WTC11 (cell line): ENCODE measurements at places on chromosomes 1 and 21.

DNA sequence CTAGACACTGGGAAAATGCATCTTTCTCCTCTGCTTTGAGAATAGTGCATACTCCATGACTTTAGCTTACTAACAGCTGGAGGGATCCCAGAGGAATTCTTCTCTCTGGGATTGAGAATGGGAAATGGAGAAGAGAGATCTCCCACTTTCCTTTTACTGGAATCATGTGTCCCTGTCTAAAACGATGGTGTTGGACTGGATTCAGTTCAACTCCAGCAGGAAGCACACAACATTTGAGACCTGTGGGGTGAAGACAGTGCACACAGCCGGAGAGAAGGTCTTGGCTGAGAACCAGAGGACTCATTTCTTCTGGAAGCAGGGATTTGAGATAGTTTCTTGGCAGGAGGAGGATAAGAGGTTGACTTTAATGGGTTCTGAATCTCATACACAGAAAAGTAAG lies 58.7 kb downstream of the TRABD2B start:
- H3K4me3 ChIP-seq, result no peak overlapping the region
- H3K4me1 ChIP-seq, result peaks cover 9% of the 10 kb centered on the region
- no peaks in the 10 kb centered on the region for H3K36me3 ChIP-seq
- H3K27ac ChIP-seq, result no peak overlapping the region
- no peaks in the 10 kb centered on the region; the same call in 1 of the 2 replicates for H3K27me3 ChIP-seq
- DNase-seq, result no peak

- no peak overlapping the region for H3K4me3 ChIP-seq
- H3K27ac ChIP-seq, result no peak overlapping the region
- peaks cover 11% of the 10 kb centered on the region for H3K36me3 ChIP-seq
- no peak for DNase-seq
These were observed 152.9 kb downstream of the PGBD5 start for GRCh38 chr1:230273141-230273710.

DNA sequence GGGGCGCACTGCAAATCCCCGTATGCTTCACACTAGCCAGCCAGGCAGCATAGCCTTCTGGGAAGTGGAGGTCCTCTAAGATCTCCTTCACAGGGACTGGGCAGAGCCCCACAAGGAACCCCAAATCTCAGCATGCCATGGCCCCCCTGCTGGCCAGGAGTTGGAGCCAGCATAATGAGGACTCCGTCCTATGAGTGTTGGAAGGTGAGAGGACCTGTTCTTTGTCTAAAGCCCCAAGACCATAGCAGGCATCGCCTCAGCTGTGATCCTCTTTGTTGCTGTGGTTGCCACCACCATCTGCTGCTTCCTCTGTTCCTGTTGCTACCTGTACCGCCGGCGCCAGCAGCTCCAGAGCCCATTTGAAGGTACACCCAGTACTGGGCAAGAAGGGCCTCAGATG lies 1.5 kb downstream of the SHISA4 start:
- H3K27ac ChIP-seq, result no peak overlapping the region
- H3K36me3 ChIP-seq, result no peaks in the 10 kb centered on the region
- no peak for DNase-seq
- H3K27me3 ChIP-seq, result peaks cover 34% of the 10 kb centered on the region

DNA sequence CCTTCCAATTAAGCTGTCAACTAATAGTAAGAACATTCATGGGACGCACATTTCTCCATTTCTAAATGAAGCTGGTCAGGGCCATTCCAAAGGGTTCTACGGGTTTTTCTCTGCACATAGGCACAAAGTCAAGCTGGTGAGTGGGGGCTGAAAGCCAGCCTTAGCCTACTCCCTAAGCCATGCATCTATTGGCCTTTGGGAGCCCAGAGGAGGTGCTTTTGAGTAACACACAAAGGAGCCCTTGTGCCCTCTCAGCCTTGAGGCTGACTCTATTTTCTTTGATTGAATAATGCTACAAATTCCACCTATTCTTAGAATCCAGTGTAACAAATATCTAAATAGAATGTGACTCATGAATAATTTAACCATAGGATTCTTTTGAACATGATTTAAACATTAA lies 73.6 kb downstream of the RGS13 start:
- peaks cover 3% of the 10 kb centered on the region; the same call in 1 of the 2 replicates for H3K4me1 ChIP-seq
- H3K4me3 ChIP-seq, result no peak overlapping the region
- no peaks in the 10 kb centered on the region for H3K36me3 ChIP-seq

DNA sequence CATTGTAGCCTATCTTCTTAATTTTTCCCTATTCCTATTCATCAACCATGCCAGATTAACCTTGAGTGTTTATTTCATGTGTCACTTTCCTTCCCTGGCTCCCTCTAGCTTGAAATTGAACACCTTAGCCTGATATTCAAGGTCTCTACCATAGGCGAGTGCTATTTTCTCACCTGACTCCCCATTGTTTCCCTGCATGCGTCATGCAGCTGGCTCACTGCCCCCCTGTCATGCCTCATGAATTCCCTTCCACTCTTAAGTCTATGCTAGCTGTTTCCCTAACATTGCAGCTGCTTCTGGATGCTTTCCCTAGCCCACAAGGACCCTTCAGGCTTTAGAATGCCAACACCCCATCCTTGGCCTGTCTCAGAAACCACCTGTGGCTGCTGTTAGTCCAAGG lies 56.7 kb upstream of the CD1D start:
- H3K36me3 ChIP-seq, result no peaks in the 10 kb centered on the region; the same call in 1 of the 2 replicates
- DNase-seq, result no peak
- H3K4me1 ChIP-seq, result peaks cover 48% of the 10 kb centered on the region
- no peaks in the 10 kb centered on the region; the same call in none of the 2 replicates for H3K27me3 ChIP-seq
- no peak overlapping the region for H3K4me3 ChIP-seq
- no peak overlapping the region; the same call in 1 of the 2 replicates for H3K27ac ChIP-seq

GRCh38 chr1:186113461-186113860 lies 261.6 kb downstream of the TPR start:
- no peaks in the 10 kb centered on the region; the same call in 1 of the 2 replicates for H3K27me3 ChIP-seq
- DNase-seq, result no peak
- H3K4me3 ChIP-seq, result no peak overlapping the region
- peaks cover 4% of the 10 kb centered on the region for H3K36me3 ChIP-seq
- H3K27ac ChIP-seq, result no peak overlapping the region

DNA sequence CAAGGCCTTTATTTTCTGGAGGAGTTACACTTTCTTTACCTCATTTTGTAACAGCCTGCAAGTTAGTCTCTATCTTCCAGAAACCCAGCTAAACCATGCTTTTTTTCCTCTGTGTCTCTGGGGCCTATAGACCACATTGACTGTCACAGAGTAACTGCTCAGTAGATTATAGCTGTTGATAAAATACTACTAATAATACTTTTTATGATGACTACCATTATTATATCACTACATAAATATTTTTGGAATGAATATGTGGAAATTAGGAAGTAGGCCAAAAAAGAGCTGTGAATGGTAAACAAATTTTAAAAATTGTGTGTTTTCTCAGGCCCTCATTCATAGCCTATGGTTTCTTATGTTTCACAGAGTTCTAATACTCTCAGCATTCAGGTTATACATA lies 233.1 kb upstream of the USP24 start:
- no peaks in the 10 kb centered on the region; the same call in 1 of the 2 replicates for H3K27me3 ChIP-seq
- H3K4me1 ChIP-seq, result no peaks in the 10 kb centered on the region
- DNase-seq, result no peak
- no peaks in the 10 kb centered on the region for H3K36me3 ChIP-seq

DNA sequence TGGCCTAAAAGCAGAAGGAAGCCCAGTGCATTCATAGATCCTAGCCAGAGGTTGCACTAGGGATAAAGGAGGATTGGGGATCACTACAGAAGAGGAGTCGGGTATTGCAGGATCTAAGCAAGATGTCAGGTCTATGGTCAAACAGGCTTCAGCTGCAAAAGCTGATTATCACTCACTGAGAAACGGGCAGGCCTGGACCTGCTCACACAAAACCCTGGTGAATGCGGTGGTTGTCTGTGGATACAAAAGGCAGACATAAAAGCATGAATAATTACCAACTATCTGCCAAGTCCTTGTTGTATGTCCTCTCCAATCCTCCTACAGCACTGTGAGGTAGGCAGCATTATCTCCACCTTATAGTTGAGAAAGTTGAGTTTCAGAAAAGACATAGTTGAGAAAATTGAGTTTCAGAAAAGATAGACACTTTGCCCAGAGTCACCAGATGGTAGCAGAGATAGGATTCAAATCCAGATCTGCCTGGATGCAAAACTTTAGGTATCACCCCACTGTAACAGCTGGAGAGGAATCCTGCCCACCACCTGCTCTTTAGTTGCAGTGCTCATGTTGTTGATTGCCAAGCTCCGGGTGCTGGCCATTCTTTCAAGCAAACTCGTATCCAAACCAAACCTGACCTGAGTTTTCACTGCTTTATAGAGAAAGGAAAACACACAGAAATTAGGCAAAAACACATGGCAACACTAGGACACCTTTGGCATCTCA lies 49.6 kb upstream of the HOOK1 start:
- H3K36me3 ChIP-seq, result no peaks in the 10 kb centered on the region
- no peak for DNase-seq
- peaks cover 16% of the 10 kb centered on the region for H3K4me1 ChIP-seq
- peak overlapping the region; percentile 33; the same call in 1 of the 2 replicates for H3K27ac ChIP-seq
- no peak overlapping the region for H3K4me3 ChIP-seq

- no peak overlapping the region; the same call in 1 of the 2 replicates for H3K27ac ChIP-seq
- H3K36me3 ChIP-seq, result peaks cover 28% of the 10 kb centered on the region
- H3K4me3 ChIP-seq, result no peak overlapping the region
- H3K4me1 ChIP-seq, result peaks cover 83% of the 10 kb centered on the region
- no peak for DNase-seq
- H3K27me3 ChIP-seq, result peaks cover 3% of the 10 kb centered on the region; the same call in 1 of the 2 replicates
These were observed 40.7 kb downstream of the ZNF281 start for GRCh38 chr1:200369131-200369530.
